ENCODE measurements at places on chromosomes 3 and 15.

GRCh38 chr3:126442094-126442855 lies 33.4 kb downstream of the ZXDC start:
- no peak for DNase-seq

- no peak for DNase-seq
These were observed 15.8 kb upstream of the SEC11A start for GRCh38 chr15:84731774-84732173.

GRCh38 chr3:97438131-97438530 lies 326.4 kb upstream of the ARL6 start:
- no peak for DNase-seq

GRCh38 chr15:39784125-39784524 lies 1.5 kb upstream of the FSIP1 start:
- no peak for DNase-seq

DNA sequence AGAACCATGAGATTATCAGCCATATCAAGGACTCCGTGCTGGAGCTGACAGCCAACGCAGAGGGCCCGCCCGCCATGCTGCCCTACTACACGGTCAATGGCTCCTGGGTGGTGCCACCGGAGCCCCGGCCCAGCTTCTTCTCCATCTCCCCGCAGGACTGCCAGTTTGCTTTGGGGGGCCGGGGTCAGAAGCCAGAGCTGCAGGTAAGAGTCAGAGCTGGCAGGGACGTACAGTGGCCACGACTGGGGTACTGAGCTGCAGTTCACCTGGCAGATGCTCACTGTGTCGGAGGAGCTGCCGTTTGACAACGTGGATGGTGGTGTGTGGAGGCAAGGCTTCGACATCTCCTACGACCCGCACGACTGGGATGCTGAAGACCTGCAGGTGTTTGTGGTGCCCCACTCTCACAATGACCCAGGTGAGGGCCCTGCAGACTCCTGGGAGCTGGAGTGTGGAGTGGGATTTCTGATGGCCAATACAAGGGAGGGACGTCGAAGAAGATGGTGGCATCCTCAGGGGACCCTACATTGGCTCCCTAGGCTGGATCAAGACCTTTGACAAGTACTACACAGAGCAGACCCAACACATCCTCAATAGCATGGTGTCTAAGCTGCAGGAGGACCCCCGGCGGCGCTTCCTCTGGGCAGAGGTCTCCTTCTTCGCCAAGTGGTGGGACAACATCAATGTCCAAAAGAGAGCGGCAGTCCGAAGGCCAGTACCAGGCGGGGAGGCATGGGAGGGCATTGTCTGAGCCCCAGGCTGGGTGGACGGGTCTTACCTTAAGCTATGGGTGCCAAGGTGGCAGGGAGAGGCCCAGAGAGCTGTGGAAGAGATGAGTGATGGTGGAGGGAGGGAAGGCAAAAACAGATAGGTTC lies 2.4 kb downstream of the MAN2A2 start:
- no peak for DNase-seq

GRCh38 chr3:70753572-70753971 lies 441.1 kb upstream of the MDFIC2 start:
- DNase-seq, result no peak

DNA sequence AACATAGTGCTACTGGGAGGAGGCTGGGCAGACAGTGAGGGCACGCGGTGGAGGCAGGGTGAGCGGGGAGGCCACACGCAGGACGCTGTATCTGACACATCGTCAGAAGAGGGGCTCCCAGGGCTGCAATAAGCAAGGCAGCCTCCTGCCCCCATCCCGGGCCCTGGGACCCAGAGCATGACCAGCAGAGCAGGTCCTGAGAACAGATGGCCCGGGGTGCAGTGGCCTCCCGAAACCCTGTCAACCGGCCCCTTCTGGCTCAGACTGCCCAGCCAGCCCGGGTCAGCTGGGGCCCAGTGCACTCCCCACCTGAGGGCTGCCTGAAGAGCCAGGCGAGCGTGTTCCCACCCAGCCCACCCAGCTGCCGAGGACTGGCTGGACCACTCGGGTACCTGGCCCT lies 37.4 kb downstream of the DNAJB8 start:
- no peak for DNase-seq
